ENCODE measurements at places on chromosomes 16 and 17. TPM values are rescaled to one million over a fixed set of nuclear protein-coding genes. Genes with fewer than 3 reads are reported as not detected.

The MEOX1 gene
- total RNA-seq, result not detected

The ALDH3A1 gene
- not detected for total RNA-seq

The ACSM2B gene
- not detected for total RNA-seq

The ABCA10 gene
- total RNA-seq, result 15.4 TPM

The RGS9 gene
- 2.2 TPM for total RNA-seq

The PRR35 gene
- not detected for total RNA-seq

The SLC16A11 gene
- not detected for total RNA-seq
